Stimulated activated CD8-positive, alpha-beta memory T cell treated with anti-CD3 and anti-CD28 coated beads, Interleukin-15, amount 100 ng/mL, for 4 hours (primary cell): ENCODE measurements at places on chromosomes 2 and 18.

GRCh38 chr2:229768235-229768634 is 53.9 kb upstream of the DNER start:
- DNase-seq, result no peak

- no peak for DNase-seq
Observed at GRCh38 chr2:222797261-222797660, 63.6 kb upstream of the ACSL3 start.

GRCh38 chr2:219714681-219715400 is 87.4 kb downstream of the SLC4A3 start:
- DNase-seq, result no peak

DNA sequence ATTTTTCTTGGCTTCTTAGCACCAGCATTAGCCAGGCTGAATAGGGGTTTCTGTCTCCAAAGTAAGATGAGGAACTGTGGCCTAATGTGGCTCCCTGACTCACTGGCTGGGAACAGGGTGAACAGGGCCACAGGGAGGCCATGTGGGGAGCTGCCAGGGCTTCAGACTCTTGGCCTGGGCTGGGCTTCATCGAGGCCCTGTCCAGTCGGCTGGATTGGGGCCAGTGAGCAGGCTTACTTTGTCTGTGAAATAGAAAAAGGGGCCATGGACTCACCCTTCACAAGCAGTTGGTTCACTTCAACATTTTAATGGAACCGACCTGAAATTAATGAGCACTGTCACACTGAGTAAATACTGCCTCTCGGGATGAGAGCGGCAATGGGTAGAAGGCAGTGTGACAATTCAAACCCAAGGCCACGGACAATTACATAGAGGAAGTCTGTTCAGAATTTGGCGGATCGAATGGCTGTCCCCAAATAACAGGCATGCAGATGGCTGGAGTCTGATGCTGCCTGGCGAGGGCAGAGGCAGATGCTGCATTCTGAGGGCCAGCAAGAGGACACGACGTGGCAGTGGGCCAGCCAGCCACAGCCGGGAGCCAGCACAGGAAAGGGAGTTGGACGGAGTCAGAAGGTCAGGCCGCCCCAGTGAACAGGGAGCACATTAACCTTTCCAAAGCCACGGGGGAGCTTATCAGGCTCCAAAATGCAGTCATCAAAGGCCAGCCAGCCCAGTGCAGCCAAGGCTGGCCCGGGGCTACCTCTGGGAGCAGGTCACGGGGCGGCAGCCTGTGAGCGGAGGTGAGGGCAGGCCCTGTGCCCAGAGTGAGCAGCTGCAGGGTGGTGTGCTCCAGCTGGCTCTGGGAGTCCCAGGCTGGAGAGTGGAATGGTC is 146.6 kb upstream of the REV1 start:
- DNase-seq, result no peak

DNA sequence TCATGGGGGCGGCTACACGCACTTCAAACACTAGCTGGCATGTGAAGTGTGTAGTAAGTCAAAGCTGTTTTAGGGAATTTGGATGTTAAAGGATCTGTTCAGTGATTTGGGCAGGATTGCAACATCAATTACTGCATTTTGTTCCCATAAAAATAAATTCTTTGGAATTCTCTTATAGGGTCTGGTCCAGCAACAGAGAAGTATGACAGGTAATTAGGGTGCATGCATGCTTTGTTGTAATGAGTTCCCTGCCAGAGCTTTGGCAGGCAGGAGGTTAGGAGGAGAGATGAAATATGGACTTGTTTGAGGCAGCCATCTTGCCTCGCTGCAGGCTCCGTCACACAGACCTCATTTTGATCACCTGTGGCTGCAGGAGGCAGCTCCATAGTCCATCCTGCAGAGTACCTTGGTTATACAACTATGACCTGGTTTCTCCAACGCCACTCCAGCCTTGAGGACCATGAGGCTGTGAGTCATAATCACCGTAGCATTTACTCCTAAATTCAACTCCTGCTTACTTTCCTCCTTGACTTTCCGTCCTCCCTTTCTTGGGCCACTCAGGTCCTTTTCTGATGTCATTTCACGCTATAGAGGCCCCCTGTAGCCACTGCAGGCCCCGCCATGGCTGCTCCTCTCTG is 26.5 kb upstream of the EML4 start:
- no peak for DNase-seq

DNA sequence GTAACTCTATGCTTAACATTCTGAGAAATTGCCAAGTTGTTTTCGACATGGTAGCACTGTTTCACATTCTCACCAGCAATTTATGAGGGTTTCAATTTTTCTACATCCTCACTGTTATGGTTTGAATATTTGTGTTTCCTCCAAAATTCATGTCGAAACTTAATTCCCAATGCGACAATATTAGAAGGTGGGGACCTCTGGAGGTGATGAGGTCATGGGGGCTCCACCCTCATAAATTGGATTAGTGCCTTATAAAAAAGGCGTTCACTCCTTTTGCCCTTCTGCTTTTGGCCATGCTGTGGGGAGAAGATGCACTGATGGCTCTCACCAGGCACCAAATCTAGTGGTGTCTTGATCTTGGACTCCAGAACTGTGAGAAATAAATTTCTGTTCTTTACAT is 110.3 kb downstream of the HRH4 start:
- DNase-seq, result no peak

DNA sequence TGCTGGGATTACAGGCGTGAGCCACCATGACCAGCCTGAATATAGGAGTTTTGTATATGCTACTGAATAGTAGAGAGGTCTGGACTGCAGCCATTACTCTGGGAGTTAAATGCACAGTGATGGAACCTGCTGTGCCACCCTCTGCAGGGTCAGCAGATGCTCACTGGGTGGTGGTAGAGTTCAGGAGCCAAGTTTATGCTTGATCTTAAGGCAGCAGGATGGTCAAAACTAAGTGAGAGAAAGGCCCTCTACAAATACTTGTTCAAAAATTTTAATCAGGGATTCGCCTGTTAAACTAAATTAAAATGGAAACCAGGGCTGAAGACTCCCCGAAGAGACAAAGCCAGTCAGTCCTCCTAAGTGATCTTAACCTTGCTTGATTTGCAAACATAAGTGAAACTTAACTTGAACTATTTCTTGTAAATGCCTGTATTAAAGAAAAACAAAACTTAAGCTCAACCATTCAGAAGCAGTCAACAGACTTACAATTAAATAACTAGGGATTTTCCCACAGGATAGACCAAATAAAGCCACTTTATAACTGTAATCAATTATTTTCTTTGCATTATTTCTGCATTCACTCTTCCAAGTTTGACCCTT is 4.2 kb upstream of the WDFY1 start:
- no peak for DNase-seq

DNA sequence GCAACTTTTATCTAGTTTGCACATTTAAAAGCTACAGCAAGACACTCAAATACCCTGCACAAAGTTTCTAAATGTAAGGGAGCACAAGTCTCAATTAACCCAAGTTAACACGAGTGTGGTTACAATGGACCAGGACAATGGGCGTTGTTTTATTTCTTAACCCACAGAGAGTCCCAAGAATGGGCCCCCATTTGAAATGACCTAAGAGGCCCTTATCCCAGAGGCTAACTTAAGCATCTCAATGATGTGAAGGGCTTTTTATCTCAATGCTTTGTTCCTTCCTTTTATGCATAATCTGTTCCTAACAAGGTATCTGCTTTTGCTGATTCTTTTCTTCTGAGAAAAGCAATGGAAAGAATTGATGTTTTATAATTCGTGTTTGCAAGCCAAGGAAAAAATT is 151.5 kb upstream of the SALL3 start:
- no peak for DNase-seq

GRCh38 chr18:31586616-31587015 is 5.1 kb upstream of the TTR start:
- DNase-seq, result no peak

DNA sequence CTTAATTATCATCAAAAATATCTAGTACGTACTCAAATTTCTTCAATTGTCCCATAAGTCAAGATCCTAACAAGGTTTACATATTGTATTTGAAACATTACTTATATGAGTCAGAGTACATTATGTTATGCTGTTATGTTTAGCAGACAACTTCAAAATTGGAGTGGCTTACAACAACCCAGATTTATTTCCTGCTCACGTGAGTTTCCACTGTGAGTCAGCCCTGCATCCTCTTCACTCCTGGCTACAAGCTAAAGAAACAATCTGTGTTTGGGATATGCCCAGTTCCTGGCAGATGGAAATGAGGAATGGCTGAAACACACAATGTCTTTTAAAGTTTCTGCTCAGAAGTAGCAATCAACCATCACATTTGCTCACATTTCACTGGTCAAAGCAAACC is 31.5 kb upstream of the TANC1 start:
- DNase-seq, result no peak

- DNase-seq, result peak; percentile 25
Observed at GRCh38 chr2:165794536-165794928, 485 bp upstream of the GALNT3 start.

GRCh38 chr2:20125164-20125563 is 73.7 kb upstream of the LAPTM4A start:
- DNase-seq, result no peak

DNA sequence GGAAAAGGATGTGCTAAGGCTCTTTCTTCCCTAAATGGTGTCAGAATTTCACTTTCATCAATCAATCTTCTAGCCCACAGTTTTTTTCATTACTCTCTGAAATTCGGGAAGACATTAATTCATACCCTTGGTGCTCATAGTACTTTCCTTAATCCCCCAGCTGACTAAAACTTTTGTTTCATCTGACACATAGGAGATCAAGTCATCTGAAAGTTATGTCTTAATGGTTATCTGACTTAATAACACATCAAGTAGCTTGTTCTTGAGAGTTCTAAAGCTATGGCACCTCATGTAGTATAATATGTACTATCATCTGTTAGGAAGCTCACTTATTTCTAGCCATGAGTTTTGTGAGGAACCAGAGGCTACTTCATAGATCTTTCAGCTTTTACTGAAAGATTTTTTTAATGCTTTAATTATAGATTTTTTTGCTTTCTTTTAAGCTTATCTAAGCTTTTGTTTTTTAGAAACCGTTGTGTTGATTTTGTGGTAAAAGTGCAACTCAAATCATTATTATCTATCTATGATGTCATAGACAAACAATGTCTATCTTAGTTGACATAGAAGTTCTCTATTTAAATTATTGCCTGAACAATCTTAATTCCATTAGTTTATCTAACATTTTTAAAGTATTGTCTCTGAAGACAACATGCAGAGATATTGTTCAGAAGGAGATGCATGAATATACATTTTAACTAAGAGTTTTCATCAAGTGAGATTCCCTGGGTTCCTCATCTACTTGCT is 93.6 kb upstream of the UBXN4 start:
- DNase-seq, result no peak

- no peak for DNase-seq
Observed at GRCh38 chr2:69567157-69567908, 76.2 kb downstream of the AAK1 start.

DNA sequence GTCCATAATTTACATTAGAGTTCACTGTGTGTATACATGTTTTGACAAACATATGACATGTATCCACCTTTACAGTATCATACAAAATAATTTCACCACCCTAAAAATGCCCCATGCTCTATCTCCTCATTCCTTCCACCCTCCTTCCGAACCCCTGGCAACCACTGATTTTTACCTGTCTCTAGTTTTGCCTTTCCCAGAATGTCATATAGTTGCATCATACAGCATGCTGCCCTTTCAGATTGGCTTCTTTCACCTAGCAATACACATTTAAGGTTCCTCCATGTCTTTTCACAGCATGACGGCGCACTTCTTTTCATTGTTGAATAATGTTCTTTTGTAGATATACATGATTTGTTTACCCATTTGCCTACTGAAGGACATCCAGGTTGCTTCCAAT is 10.4 kb downstream of the LRPPRC start:
- DNase-seq, result no peak

DNA sequence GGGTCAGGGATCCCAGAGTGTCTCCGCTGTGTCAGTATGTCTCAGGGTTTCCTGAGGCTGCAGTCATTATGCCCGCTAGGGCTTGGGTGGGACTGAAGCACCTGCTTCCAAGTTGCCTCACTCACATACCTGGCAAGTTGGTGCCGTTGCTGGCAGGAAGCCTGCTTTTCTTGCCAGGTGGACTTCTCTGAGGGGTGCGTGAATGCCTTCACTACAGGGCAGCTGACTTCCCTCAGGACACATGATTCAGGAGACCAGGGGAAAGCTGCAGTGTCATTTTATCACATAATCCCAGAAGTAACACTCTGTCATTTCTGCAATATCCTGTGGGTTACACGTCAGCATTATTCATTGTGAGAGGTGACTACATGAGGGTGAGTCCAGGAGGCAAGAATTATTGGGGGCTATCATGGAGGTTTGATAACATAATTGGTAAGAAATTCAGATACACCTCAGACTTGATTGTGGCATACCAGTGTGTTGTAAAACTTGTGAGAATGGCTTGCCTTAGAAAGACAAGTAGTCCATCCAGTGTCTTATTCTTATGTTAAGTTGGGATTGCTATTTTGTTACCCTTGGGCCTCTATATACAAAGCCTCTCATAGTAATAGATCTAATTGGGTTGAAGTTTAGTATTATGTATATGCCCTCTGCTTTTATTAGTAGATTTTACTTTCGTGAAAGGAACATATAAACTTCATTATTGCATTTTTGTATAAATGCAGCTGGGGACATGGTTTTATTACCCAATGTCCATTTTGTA is 44.1 kb downstream of the NEDD4L start:
- DNase-seq, result no peak

DNA sequence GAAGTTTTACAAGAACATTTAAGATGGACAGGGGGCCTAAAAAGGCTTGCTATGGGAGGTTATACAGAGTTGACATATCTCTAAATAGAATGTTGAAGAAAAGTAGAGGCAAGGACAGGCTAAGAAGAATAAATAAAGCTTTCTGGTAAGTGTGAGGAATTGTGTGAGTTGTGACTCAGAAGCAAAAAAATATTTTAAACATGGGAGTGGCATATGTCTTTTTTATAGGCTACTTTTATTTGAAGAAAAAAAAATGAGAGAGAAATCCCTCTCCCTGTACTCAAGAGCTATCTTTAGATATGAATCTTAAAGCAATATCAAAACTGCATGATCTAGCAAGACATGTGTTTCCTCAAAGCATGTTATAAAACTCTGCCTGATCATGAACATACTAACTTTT is 41.1 kb downstream of the RAB3GAP1 start:
- no peak for DNase-seq

- DNase-seq, result no peak
Observed at GRCh38 chr2:201806442-201807170, at the start of gene CDK15. TSS of gene CDK15 (plus strand) at chr2:201806537. CDS start at chr2:201806665, 128 bp downstream.

DNA sequence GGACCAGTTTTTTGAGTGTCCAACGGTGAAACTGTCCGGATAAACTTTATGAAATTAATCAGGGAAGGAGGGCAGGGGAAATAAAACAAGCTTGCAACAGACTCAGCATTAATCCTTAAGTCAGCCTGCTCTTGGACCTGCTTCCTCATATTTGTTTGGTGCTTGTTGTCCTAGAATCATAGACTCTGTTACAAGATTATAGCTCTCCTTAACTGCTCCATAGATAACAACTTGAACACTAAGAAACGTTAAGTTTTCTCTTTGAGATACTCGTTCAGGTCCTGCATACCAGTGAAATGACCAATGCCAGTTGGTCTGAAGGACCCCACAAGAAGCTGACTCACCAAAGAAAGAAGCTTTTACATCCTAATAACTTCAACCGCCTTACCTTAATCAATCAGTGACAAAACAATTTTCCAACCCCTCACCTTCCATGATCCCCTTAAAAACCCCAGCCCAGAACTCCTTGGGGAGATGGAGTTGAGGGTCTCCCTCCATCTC is 493.2 kb downstream of the PID1 start:
- no peak for DNase-seq
